ENCODE measurements at places on chromosomes 1 and 21.

DNA sequence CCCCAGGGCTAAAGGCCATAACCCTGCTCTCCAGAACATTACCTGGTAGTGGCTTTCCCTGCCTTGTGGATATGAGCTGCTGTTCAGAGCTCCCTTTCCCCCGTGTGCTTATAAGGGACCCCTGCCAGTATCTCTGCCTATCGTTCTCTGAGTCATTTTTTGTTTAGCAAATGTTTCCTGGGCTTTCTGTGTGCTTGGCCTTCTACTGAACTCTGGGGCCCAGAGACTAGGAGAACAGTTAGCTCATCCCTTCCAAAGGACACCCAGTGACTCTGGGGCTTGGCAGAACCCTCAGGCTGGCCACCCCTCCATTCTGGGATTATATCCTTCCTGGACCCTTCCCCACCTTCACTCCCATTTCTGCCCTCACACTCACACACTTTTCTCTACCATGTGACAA lies 80.8 kb upstream of the POU3F1 start:
- DNase-seq = no peak

- no peak for DNase-seq
Measured at GRCh38 chr1:221832617-221833016, 90.7 kb upstream of the DUSP10 start.

DNA sequence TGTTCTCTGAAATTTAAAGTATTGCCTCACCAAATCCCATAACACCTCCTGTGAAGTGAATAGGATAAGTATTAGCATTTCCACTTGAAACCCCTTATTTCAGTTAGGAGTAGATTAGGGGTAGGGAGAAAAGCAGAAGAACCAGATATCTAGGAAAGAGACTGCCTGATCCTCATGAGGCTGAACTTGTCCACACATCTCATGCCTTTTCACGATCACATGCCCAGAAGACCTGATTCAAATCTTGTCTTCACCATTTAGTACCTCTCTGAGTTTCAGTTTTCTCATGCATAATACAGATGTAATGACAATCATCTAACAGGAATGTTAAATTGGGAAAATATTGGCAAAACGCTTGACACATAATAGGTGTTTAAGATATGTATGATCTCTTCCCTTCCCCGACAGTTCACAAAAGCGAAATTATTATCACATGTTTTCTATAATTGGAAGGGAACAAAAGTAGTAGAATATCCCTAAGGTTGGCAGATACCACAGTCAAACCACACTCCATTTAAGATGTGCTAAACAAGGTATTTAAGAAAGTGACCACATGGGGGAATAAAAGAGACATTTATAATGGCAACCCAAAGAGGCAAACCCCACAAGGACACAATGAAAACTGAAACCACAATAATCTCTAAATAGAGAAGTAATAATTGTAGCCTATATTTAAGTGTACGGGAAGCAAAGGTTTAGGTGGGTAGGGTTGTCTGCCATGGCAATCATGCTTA lies 25.2 kb downstream of the GFI1 start:
- no peak for DNase-seq

- DNase-seq = no peak
Measured at GRCh38 chr1:229986737-229987337, 80.2 kb upstream of the GALNT2 start.

GRCh38 chr1:53911442-53911841 lies 17.5 kb downstream of the DIO1 start:
- DNase-seq = no peak

- no peak for DNase-seq
Measured at GRCh38 chr1:235703506-235703905, 53.9 kb upstream of the GNG4 start.

- DNase-seq = no peak
Measured at GRCh38 chr1:6446665-6447015, 19.3 kb downstream of the TNFRSF25 start.

- no peak for DNase-seq
Measured at GRCh38 chr1:199218065-199218464, 579.2 kb downstream of the PTPRC start.

DNA sequence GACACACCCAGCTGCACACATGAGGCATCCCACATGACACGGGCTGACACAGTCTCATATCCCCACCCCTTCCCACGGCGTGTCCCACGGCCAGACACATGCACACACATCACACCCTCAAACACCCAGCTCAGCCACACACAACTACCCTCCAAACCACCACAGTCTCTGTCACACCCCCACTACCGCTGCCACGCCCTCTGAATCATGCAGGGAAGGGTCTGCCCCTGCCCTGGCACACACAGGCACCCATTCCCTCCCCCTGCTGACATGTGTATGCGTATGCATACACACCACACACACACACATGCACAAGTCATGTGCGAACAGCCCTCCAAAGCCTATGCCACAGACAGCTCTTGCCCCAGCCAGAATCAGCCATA lies 22.6 kb downstream of the PODN start:
- no peak for DNase-seq

- DNase-seq = no peak
Measured at GRCh38 chr1:183565261-183565660, 25.0 kb downstream of the NCF2 start.

DNA sequence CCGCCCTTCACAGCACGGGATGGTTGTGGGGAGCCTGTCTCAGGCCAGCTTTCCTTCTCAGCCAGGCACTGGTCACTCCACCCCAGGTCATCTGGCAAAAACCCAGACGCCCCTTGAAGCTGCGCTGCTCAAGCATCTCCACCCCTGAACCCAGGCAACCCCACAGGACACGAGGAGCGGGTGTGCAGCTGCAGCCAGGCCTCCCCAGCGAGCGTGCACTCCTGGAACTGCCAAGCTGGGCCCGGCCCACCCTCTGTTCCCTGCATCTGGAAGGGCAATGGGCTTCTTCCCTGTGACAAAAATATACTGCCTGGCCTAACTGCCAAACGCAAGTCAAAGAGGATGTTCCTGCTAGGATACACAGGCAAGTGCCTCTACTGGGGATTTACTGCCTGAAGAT lies 39.7 kb downstream of the SLC66A1 start:
- DNase-seq = no peak

- DNase-seq = no peak
Measured at GRCh38 chr1:33182401-33182841, 578 bp upstream of the TRIM62 start.

GRCh38 chr1:1732381-1732780 lies 8.2 kb upstream of the CDK11A start:
- DNase-seq = no peak

GRCh38 chr1:55375617-55376258 lies 160.6 kb upstream of the USP24 start:
- no peak for DNase-seq

DNA sequence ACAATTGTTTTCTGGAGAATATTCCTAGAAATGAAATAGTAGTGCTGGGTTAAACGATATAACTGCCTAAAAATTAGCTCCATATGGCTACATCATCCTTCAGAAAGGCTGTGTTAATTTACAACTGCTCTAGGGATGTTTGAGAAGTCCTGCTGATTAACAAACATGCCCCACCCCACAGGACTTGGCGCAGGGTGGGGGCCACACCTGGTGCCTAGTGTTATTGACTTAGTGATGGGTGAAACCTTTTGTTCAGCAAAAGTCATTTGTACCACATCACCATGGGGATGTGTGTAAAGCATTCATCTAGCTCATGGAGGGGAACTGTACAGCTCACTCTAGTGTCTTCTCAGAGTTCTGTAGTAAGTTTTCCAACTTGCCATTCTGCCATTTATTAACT lies 492.8 kb downstream of the CAMTA1 start:
- no peak for DNase-seq

GRCh38 chr21:35275776-35276175 lies 226.7 kb upstream of the RUNX1 start:
- no peak for DNase-seq

DNA sequence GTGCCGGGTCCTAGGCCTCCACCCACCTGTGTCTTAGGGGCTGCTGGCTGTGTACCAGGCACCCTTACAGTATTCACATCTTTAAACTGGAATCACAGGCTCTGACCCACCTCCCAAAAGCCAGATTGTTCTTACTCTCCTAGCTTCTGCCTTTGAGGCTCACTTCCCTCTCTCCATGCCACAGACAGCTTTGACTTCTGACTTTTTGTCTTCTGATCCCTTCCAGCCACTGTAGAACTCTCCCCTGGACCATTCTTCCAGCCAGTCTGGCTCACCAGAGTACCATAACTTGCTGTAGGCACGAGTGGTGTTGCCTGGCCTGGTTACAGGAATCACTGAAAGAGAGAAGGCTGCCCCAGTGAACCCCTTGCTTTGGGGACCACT lies 58.1 kb upstream of the STUM start:
- DNase-seq = no peak

DNA sequence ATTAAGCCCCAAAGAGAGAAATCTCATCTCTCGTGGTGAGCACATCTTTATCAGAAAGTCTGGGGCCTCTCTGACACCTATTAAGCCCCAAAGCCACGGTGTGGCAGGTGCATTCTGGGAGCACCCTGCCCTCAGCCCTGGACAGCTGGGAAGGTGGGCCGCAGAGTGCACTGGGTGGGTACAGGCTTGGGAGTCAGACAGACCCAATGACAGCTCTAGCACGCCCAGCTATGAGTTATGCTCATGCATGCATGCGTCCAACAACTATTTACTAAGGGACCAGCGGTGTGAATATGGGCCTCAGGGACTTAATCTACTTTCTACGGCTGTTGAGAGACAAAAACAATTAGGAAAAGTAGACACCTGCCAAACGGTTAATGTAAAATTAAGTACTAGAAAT lies 46.6 kb downstream of the SLC66A1 start:
- DNase-seq = no peak

GRCh38 chr1:55321942-55322341 lies 106.8 kb upstream of the USP24 start:
- DNase-seq = no peak

DNA sequence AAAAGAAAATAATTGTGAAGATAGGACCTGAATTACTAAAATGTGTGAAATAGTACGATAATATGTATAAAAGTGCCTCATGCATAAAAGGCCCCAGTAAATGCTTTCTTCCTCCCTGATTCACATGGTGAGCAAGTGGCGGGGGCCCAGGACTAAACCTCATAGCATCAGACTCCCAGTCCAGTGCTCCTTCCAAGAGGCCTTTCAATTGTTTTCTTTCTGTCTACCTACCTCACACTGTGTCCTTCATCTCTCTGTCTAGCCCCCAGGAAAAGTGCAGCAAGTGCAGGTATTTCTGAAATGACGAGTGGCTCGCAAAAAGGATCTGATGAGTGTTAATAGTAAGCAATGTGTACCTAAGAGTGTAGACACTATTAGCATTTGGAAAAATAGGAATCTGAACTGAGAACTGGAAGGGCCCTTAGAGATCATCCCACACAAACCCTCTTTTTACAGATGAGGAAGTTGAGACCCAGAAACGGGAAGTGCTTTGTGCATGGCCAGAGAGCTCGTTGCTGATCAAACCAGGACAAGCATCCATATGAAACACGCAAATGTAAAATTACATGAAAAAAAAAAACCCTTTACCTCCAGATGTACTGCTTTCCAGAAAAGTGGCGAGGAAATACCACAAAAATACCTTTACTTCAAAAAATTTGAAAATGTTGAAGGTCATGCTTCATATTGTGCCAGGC lies 118.2 kb upstream of the HOOK1 start:
- no peak for DNase-seq

DNA sequence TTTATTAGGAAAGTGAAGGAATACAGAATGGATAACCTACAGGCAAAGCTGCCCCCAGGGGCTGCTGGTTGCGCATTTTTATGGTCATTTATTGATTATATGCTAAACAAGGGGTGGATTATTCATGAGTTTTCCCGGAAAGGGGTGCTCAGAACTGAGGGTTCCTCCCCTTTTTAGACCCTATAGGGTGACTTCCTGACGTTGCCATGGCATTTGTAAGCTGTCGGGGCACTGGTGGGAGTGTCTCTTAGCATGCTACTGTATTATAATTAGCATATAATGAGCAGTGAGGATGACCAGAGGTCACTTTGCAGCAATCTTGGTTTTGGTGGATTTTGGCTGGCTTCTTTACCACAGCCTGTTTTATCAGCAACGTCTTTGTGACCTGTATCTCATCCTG lies 5.9 kb upstream of the ASAP3 start:
- DNase-seq = no peak

Data from stimulated activated CD8-positive, alpha-beta memory T cell treated with anti-CD3 and anti-CD28 coated beads, Interleukin-2, amount 100 ng/mL, for 1 hour (primary cell).